ENCODE measurements at places on chromosomes 11 and 22.

DNA sequence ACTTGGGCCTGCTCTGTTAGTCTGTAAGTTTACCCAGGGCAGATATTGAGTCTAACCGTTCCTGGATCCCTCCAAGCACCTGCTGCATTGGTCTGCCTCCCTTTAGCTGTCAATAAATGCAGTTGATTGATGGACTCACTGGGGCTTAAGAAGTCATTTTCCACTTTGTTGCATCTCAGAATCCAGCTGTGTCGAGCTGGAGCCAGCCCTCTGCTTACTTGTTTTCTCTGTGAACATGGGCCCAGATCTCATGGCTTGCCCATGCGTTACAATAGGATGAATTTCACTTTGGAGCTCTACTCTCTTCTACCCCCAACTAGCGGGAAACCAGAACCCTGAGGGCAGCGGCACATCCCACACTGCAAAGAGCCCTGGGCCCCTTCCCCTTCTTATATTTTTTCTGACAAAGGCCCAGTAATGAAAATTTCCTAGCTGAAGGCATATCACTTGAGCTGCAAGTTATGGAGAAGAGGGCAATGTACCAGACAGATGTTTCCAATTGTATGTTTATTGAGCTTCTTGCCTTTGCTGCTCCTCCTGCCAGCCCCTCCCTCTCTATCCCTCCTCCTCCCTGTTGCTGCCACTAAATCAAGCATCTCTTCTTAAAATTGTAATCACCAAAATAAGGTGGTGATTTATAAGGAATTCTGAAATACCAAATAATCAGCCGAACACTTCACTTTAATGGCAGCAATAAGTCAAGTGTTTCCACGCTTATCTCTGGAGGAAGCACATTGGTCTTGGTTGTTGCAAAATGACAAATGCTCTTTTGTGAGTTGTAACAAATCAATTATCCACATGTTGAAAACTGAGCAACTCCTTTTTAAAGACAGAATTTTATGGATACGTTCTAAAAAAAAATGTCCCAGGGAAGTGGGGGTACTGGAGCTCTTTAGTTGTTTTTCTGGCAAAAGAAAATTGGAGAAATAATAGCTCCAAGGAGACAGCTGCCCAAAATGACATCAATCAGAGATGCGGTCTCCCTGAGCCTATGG, 212.3 kb upstream of the ZBED5 start:
- no peak for DNase-seq

- no peak for DNase-seq
These were observed 4.4 kb downstream of the DERL3 start for GRCh38 chr22:23834406-23834792.

GRCh38 chr11:9516113-9516512, 55.3 kb downstream of the ZNF143 start:
- no peak for DNase-seq

- no peak for DNase-seq
These were observed 13.3 kb downstream of the ARVCF start for GRCh38 chr22:20003304-20003703.

DNA sequence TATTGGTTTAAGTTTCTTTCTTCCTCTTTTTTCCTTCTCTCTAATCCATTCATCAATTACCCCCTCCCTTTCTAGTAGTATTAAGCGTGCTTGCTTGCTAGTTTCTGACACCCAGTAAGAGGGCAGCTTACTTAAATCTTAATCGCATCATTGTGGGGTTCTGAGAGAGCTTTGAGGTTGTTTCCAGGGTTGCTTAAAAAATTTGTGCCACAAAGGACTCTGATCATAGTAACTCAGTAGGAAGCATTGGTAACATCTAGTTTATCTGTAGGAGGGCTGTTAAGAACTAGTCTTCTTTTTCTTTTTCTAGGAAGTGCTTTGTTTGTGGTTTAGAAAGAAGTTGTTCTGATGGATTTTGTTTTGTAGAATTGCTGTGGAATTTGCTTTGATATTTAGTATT, 45.3 kb downstream of the TMEM135 start:
- DNase-seq, result no peak

DNA sequence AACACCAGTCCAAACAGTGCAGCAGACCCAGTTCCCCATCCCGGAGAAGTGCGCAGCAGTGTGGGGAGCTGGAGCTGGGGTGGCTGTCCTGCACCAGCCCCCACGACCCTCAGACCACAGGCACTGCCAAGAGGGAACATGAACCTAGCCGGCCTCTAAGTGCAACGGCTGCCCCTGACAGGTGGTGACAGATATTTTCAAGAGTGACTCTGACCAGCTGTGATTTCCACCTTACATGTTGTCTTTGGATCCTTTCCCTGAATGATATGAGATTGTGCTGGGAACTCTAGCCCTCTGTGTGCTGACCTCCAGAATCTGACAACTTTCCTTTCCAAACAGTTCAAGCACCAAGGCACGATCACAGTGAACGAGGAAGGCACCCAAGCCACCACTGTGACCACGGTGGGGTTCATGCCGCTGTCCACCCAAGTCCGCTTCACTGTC, 12.6 kb downstream of the SERPIND1 start:
- no peak for DNase-seq

- no peak for DNase-seq
These were observed 4.4 kb downstream of the SUSD2 start for GRCh38 chr22:24185501-24186351.

GRCh38 chr22:28259774-28260312, 340.8 kb upstream of the PITPNB start:
- no peak for DNase-seq

- peak; percentile 44 for DNase-seq
These were observed 35.5 kb upstream of the CCDC188 start for GRCh38 chr22:20186183-20186870.

- no peak for DNase-seq
These were observed 90.2 kb upstream of the ISX start for GRCh38 chr22:34975721-34976120.

DNA sequence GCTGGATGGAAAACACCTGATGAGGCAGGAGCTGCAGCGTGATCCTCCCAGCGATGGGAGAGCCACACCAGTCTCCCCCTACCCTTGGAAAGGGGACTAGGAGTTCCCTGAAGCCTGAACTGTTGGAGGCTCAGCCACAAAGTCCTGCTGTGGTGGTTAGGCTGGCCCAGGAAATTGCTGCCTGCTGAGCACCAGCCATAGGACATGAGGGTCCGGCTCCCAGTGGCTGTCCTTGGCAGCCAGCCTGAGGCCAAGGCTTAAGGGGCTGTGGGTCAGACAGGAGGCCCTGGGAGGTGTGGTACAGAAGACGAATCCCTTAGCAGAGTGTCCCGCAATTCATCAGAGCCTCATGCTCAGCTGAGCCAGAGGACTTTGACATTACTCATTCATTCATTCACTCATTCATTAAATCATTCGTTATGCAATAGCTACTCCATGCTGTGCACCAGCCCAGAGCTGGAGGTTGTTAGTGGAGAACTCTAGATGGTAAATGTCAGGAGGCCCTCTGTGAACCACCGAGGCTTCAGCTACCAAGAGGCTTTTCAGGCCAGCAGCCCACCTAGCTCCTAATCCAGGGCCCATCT, 14.4 kb upstream of the SEC14L4 start:
- no peak for DNase-seq

GRCh38 chr11:117970400-117971024, 15.7 kb upstream of the IL10RA start:
- no peak for DNase-seq

GRCh38 chr22:43945632-43946383, 9.4 kb upstream of the SAMM50 start:
- DNase-seq, result peak; percentile 73

GRCh38 chr22:49724893-49725489, 102.7 kb downstream of the BRD1 start:
- peak; percentile 82 for DNase-seq

GRCh38 chr11:91869686-91870085, 354.9 kb upstream of the FAT3 start:
- DNase-seq, result no peak

DNA sequence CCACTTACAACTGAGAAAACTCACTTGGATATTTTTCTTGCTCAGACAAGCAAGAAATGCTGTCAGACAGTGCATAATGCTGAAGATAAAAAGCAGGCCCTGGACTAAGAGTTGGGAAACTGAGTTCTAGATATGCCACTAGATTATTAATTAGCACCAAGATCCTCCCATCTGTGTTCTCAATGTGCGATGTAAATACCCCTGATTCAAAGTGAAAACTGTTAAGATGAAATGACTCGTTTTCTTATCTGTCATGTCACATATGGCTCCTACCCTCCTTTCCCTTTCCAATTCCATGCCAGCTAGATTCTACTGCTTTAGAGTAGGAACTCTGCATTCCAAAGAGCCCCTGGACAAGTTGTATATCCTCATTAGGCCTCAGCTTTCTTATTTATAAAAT, 88.9 kb upstream of the CLNS1A start:
- DNase-seq, result no peak

DNA sequence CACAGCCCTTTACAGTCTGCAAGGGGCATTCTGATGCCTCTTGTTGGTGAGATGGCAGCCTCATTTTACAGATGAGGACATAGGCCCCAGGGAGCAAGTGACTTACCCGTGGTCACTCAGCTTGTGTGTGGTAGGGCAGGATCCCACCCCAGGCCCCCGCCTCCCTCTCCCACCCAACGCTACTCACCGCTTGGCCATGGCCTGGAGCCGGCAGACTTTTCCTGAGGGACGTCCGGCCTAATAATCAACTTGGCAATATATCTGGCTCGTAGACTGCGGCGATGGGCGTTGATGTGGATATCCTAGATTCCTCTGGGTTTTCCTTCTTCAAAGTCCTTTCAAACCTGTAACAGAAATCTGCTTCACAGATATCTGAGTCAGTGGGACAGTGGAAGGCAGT, 57.1 kb downstream of the ARHGAP8 start:
- DNase-seq, result no peak

- peak; percentile 89 for DNase-seq
These were observed 461 bp upstream of the EED start for GRCh38 chr11:86244063-86244521.

DNA sequence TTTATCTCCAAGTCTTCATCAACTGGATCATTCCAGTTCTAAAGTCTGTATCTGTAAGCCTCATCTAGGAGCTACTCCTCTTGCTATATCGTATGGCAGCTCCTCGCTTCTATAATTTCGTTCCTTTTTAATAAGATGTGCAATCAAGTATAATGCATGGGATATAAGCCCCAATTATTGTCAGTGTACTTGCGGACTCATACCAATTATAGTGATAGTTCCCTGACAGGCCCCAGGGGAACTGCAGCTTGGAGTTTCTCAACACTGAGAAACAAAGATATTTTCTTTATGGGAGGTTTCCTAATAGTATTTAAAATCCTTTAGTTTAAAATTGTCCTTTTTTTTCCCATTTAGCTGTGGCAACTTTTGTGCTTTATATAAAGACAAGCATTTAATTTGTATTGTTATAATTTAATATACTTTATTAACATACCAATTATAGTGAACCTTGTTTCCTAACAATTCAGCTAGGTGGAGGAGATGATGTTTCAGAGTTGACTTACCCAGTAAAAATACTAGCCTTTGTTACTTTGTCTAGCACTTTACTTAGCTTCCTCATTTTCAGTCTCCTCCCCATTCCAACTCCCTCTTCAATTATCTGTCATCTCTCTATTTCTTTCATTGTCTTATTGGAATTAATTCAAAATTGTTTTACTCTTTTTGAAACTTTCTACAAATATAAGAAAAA, 25.3 kb upstream of the DDX17 start:
- DNase-seq, result no peak

GRCh38 chr11:66744485-66745355, 15.7 kb upstream of the SPTBN2 start:
- peak; percentile 76 for DNase-seq

GRCh38 chr11:612201-612960, 3.4 kb downstream of the IRF7 start:
- DNase-seq, result peak; percentile 25

DNA sequence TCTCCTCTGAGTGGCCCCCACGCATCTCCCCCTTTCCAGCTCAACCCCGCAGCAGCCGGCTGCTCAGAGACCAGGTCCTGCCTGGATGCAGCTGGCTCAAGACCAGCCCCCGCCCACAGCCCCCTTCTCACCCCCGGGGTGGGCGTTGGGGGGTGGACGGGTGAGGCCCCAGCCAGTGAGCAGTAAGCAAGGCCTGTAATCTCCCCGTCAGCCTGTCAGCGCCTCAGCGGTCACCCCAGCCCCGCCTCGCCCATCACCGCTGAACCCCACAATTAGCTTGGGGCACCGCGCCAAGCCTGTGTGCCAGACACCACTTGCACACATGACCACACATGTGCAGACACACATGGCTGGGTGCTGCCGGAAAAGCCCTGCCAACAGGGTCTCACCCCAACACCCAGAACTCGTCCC, 5.9 kb downstream of the PLXNB2 start:
- DNase-seq, result no peak

- no peak for DNase-seq
These were observed 12.4 kb upstream of the TEF start for GRCh38 chr22:41369424-41369745.

GRCh38 chr11:64767344-64768299, 7.8 kb upstream of the PYGM start:
- peak; percentile 75 for DNase-seq

- no peak for DNase-seq
These were observed 66.5 kb downstream of the EXT2 start for GRCh38 chr11:44162004-44162403.

- DNase-seq, result peak; percentile 53
These were observed 941.7 kb downstream of the NTM start for GRCh38 chr11:132312161-132312560.

- no peak for DNase-seq
These were observed 1.9 kb downstream of the KCTD17 start for GRCh38 chr22:37053310-37054055.

DNA sequence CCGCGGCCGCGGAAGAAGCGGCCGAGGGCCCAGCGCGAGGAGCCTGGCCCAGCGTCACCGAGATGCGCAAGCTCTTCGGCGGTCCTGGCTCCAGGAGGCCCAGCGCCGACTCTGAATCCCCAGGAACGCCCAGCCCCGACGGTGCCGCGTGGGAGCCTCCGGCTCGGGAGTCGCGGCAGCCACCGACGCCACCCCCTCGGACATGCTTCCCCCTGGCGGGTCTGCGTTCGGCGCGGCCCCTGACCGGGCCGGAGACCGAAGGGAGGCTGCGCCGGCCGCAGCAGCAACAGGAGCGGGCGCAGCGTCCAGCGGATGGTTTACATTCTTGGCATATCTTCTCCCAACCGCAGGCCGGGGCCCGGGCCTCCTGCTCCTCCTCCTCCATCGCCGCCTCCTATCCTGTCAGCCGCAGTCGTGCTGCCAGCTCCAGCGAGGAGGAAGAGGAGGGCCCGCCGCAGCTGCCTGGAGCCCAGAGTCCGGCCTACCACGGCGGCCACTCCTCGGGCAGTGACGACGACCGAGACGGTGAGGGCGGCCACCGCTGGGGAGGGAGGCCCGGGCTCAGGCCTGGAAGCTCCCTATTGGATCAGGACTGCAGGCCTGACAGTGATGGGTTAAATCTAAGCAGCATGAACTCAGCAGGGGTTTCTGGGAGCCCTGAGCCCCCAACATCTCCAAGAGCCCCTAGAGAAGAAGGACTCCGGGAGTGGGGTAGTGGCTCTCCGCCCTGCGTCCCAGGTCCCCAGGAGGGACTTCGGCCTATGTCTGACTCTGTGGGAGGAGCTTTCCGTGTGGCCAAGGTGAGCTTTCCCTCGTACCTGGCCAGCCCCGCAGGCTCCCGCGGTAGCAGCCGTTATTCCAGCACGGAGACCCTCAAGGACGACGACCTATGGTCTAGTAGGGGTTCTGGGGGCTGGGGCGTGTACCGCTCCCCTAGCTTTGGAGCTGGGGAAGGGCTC, 1.2 kb downstream of the ARHGEF17 start:
- peak; percentile 93 for DNase-seq

GRCh38 chr11:112355726-112356125, 95.1 kb upstream of the PLET1 start:
- DNase-seq, result no peak

- peak; percentile 17 for DNase-seq
These were observed 689 bp downstream of the PDHX start for GRCh38 chr11:34916843-34917770.

GRCh38 chr11:10640308-10640707, 53.2 kb downstream of the IRAG1 start:
- no peak for DNase-seq

Measured in lung microvascular endothelial cell (primary cell).